ENCODE measurements at places on chromosomes 6 and 20. TPM values are rescaled to one million over a fixed set of nuclear protein-coding genes. Genes with fewer than 3 reads are reported as not detected.

DNA sequence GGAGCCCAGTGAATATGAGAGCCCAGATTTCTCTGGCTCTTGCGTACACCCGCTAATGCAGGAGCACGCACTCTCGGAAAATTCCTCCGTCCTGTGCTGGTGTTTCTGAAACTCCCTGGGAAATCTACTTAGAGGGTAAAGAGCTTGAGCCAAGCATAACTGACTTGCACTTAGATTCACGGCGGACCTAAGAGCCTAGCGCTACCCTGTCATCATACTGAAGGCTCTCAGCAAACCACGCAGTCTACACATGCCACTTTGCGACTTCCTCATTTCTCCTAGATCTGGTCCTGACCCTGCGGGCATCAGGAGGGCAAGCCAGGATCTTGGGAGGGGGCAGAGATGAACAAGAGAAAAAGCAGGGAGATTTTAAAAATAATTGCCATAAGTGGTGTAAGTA, 324.7 kb downstream of the CD83 start:
- no peak for DNase-seq

GRCh38 chr6:63649847-63650265, 14.3 kb downstream of the PHF3 start:
- no peak for DNase-seq

The C4A gene
- 8.1 TPM for total RNA-seq

GRCh38 chr6:116381000-116381399, 10.3 kb downstream of the DSE start:
- DNase-seq: no peak

The STX11 gene
- total RNA-seq: 24.6 TPM

The LST1 gene
- total RNA-seq: 21.6 TPM

The SRSF12 gene
- total RNA-seq: 0.53 TPM

The MATN4 gene
- total RNA-seq: 0.11 TPM

The VSTM2L gene
- 0.30 TPM for total RNA-seq

DNA sequence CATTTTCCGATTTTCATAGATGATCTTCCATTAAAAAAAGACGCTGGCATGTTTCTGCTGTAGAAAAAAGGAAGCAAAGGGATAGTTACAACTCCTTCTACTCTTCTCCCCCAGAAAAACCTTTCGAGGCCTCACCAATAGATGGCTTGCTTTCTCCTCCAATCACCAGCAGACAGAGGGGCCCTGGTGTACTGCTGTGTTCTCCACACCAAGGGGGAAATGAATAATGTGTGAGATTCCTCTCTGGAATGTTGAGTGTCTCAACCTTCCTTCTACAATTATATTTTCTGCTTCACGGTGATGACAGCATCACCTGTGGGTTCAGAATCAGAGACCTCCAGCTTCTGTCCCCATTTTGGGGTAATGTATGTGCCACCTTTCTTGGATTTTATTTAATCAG, 185.7 kb upstream of the FLRT3 start:
- DNase-seq: no peak

GRCh38 chr6:48747040-48747439, 636.0 kb upstream of the PTCHD4 start:
- DNase-seq: no peak

DNA sequence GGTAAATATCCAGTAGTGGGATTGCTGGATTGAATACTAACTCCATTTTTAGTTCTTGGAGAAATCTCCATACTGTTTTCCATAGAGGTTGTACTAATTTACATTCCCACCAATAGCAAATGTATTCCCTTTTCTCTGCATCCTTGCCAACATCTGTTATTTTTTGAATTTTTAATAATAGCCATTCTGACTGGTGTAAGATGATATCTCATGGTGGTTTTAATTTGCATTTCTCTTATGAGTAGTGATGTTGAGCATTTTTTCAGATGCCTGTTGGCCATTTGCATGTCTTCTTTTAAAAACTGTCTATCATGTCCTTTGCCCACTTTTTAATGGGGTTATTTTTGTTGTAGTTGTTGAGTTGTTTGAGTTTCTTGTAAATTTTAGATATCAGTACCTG, 253.2 kb downstream of the HAO1 start:
- DNase-seq: no peak

DNA sequence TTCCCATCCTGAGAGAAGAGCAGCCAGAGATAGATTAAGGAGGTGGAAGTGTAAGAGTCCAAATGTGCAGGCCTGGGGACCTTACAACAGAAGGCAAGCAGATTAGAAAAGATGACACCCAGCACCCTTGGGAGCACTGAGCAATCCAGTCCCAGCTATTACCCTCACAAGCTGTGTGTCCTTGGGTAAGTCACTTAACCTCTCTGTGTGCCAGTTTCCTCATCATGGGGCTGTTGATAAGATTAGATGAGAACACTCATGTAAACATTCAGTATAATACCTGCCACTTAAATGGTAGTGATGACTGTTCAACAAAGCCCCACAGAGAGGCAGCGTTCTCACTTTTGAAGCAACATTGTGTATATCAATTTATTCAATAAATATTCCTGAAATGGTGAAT, 114.8 kb upstream of the CST7 start:
- DNase-seq: no peak

DNA sequence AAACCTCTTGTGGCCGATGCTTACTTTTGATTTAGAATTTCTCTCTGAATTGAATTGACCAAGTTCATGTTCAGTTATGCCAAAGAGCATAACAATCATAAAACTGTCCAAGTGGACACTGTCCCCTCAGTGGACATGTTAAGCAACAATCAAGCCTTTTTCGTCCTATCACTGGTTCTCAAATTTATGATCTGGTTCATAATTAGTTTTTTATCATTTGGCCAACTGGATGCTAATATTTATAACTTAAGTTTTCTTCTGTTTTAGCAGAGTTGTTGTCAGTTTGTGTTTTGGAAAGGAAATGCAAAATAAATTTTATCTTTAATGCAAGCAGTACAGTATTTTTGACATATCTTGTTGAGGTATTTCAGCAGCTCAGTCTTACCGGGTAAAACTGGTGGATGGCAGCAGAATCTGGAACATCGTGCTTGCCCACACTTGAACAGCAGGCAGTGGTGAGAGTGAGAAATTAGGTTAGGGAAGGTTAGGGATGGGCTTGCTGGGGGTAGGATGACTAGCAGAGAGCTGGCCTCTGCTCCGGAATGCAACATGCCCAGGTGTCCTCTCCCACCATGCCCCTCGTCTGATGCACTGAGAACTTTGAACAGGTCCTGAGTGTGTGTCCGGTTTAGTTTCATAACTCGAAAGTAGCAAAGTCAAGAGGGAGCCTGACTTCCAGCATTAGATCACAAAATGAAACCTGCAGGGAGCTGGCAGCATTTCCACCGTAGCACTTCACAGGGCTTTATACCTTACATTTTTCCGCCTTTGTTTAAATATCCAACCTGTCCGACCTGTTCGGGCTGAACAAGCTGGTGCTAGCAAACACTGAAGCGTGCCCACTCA, 93.1 kb downstream of the RREB1 start:
- no peak for DNase-seq

GRCh38 chr20:36548006-36548315, 6.6 kb downstream of the MYL9 start:
- DNase-seq: no peak

The MUCL3 gene
- not detected for total RNA-seq

- DNase-seq: no peak
Measured at GRCh38 chr20:62313021-62313420, 10.2 kb downstream of the ADRM1 start.

- no peak for DNase-seq
Measured at GRCh38 chr6:170535004-170535403, 18.1 kb downstream of the PSMB1 start.

The MCCD1 gene
- total RNA-seq: not detected

The PSMB9 gene
- 202 TPM for total RNA-seq

DNA sequence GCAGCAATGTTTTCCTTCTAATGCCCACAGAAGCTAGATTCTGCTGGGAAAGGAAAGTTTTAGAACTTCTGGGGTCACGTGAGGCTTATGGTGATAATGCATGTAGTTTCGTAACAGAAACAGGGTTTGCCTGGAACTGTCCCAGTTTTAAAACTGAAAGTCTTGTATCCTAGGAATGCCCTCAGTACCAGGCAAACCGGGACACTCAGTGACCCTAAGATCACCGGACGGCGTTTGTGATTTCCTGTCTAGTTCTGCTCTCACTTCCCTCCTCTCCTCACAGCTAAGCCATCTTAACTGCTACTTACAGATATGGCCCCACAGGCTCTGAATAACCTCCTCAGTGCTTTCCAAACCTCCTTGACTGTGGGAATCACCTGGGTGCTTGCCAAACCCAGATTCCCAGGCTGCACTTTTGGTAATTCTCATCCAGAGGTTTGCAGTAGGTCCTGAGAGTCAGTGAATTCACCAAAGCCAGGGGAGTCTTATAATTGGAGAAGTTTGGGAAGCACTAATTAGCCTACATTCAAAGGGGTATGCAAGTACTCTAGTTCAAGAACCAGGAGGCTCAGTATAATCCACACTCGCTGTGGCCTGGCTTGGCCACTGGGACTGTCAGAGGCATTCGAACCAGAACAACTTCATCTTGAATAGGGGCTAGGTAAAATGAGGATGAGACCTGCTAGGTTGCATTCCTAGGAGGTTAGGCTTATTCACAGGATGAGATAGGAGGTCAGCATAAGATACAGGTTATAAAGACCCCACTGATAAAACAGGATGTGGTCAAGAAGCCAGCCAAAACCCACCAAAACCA, 231.6 kb upstream of the MYLIP start:
- no peak for DNase-seq

The SLC32A1 gene
- total RNA-seq: not detected

- DNase-seq: no peak
Measured at GRCh38 chr6:40482532-40482931, 104.6 kb downstream of the LRFN2 start.

DNA sequence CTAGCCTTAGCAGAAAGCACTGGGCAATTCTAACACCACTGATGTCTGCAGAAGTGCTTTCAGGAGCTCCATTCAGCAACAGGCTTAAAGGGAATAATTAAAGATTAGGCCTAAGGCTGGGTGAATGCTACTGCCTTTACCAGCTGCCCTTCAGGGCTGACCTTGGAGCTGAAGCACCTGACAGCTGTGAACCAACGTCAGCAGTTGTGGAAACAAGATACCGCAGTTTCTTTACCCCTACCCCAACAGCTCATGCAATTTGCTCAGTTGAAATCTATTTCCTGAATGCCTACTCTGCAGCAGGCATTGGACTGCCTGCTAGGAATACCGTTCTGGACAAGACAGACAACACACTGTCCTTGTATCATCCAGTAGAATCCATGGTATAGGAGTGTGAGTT, 51.5 kb upstream of the ADTRP start:
- no peak for DNase-seq

The TMC2 gene
- not detected for total RNA-seq

The ADGB gene
- total RNA-seq: not detected

DNA sequence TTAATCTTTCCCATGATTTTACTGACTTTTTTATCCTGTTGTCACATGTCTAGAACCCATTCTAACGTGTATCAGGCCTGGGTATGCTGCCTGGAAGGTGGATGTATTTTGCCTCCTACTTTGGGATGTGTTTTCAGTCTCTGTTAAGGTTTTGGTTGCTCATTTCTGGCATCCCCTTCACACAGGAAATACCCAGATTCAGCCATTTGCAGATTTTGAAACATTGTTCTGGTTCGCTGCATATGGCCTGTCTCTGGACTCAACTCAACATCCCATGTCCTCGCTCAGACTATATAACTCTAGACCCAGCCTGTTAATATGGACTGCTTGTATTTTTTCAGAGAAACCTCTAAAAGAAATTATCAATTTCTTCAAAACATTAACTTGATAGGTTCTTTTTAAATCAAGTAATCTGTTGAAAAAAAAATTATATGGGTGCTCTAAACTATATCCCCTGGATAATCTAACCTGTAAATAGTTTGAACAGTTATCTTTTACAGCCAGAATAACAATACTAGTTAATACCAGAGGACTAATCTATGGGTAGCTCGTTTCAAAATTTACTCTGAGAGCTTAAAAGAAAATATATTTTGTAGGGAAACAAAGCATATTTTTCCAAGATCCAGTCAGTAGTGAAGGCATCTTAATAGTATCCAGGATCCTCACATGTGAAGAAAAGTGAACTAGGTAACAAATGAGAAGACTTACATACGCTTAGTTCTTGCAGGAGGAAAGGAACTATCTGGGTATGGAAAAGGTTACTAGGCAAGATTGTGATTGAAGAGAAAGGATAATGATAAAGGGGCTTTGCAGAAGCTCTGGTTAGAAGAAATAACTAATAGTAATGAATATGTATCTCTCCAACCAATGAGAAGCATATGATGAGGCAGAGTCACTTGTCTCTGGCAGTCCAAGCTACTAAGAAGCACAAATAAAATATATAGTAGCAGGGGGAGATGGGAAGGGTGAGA, 23.4 kb upstream of the HLA-DQB1 start:
- DNase-seq: no peak

The ISM1 gene
- total RNA-seq: 0.31 TPM

DNA sequence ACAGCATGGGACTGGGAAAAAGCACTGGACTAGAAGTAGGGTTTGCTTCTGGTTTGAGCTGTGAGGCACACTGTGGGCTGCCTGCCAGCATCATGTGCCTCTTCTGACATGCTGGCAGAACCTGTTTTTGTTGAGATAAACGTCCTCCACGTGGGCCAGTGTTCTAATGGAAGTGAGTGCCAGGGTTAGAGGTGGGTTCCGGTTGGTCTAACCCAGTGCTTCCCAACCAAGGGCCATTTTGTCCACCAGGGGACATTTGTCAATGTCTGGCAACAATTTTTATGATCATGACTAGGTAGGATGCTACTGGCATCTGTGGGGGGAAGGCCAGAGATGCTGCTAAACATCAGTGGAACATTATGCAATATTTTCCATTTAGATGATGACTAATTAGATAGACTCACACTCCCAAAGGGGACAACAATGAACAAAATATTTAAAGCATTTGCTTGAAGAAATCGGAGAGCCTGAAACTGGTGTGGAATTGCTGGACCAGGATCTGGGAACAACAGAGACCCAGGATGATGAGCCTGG, 7.8 kb upstream of the APMAP start:
- no peak for DNase-seq

GRCh38 chr6:53033764-53034163, 31.4 kb upstream of the FBXO9 start:
- no peak for DNase-seq

The CRISP3 gene
- not detected for total RNA-seq

- no peak for DNase-seq
Measured at GRCh38 chr6:53244399-53244931, 95.8 kb upstream of the GCM1 start.

DNA sequence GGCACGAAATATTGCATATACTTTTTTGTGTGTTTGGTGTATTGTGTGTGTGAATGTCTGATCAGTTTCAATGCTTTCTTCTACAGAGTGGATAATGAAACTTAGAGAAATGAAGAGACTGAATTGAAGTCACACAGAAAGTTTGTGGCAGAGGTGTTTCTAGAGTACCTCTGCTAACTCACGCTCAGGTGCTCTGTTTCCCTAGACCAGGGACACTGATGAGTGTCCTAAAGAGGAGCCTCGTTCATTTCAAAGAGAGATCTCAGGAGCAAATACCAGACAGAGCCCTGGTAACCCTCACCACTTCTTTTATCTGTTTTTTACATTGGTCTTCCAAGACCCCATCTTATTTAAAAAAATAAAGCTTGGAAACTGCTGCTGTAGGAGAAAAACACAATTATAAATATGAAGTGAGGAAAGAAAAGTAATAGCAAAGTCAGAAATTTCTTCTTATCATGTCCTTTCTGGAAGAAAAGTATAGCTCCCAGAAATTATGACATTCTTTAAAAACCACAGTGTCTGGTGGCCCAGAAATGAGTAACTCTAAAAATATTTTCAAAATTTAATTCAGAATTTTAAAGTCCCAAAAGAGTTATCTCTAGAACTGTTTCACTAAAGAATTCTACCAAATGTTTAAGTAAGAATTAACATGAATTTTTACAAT, 720.6 kb downstream of the RFPL4B start:
- no peak for DNase-seq
